M059J (cell line): ENCODE measurements at places on chromosomes 16 and 17. TPM values are rescaled to one million over a fixed set of nuclear protein-coding genes. Genes with fewer than 3 reads are reported as not detected.

DNA sequence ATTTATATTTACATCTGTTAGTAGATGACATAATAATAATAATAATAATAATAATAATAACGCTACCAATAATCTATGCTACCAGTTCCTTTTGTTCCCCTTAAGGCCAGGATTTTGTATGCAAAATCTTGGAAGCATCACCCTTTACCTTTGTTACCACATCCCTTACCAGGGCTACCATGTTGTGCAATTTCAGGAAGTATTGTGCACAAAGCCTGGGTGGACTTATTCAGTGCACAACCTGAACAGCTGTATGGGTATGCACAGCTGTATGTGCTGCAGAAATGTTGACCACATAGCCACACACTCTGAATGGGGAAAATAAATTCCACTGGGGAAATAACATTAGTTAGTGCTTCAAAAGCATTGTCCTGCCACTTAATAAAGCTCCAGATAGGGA is 19.9 kb upstream of the CALB2 start:
- DNase-seq: no peak

GRCh38 chr16:9077091-9077809 is 14.2 kb upstream of the HAPSTR1 start:
- peak; percentile 93 for DNase-seq

DNA sequence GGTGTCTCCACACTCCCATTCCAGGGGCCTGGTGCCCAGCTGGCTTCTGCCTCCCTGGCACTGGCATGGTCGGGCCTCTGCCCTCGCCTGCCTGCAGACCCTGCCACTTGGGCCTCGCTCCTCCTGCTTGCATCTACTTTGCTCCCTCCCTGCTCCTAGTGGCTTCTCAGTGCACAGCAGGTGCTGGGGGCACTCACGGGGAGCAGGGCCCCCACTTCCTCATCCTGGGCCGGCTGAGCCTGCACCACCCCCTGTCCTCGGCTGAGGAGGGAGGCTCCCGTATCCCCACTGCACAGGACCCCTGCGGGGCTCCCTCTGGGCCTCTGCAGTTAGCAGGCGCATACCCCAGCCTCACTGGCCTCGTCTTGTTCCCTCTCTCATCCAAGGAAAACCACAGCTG is 35.2 kb downstream of the CIBAR2 start:
- no peak for DNase-seq

DNA sequence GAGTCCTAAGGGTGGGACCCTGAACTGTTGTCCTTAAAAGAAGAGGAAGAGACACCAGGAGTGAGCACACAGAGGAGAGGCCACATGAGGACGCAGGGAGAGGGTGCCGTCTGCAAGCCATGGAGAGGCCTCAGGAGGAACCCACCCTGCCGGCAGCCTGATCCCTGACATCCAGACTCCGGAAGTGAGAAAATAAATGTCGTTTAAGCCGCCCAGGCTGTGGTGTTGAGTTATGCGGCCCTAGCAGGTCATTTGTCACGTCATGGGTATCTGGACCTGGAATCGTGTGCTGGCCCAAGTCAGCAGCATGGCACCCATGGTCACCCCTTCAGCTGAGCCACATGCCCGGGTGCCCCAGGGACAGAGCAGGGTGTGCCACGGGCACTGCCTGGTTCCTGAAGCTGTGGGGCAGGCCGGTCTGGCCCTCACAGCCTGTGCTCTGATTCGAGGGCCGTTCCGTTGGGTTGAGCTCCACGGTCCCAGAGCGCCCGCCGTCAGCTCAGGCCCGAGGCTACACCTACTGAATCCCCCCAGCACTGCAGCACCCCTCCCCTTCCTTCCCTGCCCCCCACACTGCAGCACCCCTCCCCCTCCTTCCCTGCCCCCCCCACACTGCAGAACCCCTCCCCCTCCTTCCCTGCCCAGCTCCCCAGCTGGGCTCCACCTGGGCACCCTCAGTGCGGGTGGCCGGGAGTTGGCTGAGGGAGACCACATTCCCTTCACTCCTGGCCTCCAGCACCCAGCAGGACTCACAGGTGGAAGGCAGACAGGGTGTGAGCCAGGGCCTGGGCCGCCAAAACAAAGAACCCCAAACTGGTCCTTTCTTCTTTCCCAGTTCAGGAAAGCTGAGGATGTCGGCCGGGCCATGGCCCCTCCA is 2.7 kb upstream of the CCDC57 start:
- DNase-seq: no peak

Gene BCL6B
- not detected in 2 replicates for total RNA-seq

Gene PPY
- not detected in 2 replicates for total RNA-seq

DNA sequence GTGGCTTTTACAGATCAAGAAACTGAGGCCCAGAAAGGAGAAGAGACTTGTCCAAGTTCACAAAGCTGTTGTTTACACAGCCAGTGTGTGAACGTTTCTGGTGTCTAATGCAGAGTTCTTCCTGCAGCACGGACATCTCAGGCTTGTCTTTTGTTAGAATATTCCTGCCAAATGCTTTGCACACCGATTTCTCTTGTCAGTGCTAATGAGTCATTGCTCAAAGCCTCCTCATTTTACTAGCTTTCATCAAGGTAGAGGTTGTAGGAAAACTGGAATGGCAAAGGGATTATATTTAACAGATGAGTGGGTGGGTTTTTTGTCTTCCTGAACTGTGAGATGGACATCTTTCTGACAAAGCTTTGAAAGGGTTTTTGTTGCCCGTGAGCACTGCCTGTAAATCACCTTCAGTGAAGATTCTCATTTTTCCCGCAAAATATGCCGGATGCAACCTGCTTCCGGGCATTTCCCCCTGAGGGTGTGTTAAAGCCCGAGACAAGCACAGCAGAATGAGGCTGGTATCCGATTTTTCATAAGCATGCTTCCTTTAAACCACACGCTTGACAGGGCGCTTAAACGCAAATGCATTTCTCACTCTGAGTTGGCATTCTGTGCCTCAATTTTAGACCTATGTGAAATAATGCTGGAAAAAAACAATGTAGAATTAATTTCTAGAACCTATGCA is 14.7 kb downstream of the PMM2 start:
- no peak for DNase-seq

DNA sequence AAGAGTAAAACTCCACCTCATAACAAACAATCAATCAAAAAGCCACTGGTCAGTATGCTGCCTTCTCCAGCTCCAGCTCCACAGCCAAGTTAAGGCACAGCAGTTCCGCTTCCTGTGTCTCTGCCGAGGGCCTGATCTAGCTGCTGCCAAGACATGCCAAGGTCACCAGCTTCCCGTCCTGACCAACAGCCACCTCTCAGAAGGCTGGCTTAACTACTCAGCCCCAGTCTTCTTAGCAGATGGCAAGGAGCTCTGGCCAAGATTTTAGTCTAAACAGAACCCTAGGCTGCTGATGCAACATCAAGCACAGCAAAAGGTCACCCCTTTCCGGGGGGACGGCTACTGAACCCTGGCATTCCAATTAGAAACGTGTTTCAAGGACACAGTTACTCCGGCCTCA is 17.7 kb upstream of the MNT start:
- DNase-seq: no peak

DNA sequence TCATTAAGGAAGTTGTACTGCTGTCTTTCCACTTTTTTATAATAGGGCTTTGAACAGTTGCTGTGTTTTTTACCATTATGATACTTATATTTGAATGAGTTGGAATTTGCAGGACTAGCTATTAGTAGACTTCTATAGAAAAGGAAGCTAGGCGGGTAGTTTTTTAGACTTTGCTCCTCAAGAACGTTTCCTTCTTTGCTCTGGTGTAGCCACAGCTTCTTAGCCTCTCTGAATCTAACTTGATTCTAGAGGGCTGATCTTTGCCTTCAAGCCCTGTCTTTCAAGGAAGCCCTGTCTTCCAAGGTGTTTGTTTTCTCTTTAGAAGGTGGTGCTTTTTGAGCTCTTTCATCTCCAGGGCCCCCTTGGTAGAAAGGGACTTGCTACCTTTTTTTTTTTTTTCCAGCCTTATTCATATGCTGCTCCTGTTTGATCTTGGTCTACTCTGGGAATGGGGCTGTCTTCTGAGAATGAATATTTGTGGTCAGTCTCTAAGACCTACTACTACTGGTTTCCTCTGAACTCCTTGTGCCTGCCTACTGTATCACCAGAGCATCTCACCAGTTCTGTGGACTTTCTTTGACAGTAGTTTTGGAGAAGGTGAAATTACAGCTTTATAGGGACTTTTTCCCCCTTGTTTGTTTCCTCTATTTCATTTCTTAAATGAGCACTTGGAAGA is 52.3 kb upstream of the RASL10B start:
- no peak for DNase-seq

Gene CLEC18A
- total RNA-seq: 0.05 TPM in 1 of 2 replicates, not detected in the other

Gene CLEC19A
- not detected in 2 replicates for total RNA-seq

DNA sequence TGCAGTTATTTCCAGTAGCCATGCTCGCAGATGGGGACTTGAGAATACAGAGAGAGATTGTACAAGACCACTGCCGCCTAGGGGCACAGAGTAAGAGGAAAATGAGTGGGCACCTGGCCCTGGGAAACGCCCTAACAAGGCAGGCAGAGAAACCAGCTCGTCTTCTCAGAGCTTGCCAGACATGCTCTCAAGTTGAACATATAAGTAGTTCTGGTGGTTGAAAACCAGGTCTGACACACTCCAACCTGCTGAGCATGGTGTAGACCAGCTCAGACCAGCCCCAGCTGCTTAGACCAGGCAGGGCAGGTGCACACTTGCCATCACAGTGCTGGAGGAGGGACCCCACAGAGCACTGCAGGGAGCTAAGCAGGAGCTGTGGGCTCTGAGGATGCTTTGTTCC is 250.5 kb downstream of the CPPED1 start:
- no peak for DNase-seq

DNA sequence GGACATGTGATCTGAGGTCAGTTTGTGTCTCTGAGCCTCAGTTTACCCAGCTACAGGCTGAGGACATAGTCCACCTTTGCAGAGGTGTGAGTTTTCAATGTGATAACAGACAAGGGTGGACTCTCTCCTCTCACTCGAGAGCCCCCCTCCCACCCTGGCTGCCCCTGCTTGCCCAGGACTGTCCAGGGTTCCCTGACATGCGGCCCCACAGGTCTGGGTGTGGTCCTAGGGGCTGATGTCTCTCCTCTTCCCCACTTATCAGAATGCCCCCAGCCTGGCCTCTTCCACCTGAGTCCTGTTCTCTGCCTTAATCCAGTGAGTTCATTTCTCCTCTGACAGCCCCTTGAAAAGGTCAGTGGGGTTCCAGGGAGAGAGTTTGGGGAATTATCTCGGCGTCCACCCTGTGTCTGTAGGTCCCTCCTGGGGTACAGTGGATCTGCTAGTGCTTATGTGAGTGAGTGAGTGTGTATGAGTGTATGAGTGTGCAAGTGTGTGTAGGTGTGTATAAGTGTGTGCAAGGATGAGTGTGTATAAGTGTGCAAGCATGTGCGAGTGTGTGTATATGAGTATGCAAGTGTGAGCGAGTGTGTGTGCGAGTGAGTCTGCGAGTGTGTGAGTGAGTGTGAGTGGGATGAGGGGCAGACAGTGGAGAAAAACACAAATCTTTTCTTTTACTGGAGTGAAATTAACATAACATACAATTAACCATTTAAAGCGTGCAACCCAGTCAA is 175.0 kb downstream of the IRF8 start:
- no peak for DNase-seq

GRCh38 chr17:34222722-34223497 is 32.2 kb upstream of the CCL2 start:
- DNase-seq: no peak

DNA sequence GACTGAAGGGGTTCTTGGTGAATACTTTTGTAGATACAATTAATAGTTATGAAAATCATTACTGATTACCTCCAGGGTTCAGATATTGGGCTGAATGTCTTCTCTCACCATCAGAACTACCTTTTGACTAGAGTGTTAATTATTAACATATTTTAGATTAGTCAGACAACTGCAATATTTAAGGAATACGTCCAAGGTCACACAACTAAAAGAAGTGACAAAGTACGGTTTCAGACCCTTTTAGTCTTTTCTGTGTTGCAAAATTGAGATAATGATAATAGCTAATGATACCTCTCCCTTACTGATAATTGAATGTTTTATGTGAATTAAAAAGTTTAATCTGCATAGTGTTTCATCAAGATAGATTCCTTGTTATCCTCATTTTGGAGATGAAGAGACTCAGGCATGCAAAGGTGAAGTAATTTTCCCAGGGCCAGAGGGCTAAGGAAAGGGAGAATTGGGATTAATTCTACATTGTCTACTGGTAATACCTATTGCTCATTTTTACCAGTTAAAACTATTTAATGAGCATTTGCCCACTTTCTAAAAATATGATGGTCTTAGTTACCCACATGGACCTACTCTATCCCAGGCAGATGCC is 107.3 kb downstream of the WWOX start:
- no peak for DNase-seq

GRCh38 chr16:35319536-35320192 is 1860.3 kb downstream of the TP53TG3F start:
- no peak for DNase-seq

DNA sequence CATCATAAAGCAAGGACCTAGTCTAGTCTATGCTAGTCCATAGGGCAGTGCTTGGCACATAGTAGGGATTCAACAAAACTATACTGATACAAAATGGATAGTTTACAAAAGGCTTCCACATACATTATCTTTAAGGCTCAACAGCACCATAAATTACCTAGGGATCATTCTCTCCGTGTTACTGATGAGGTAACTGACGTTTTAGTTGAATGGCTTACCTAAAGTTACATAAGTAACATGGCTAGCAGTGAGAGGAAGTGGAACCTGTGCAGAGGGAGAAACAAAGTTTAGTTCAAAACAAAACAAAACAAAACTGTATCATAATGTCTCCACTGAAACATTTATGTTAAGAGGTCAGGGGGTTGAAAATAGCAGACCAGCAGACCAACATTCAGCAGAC is 7.9 kb downstream of the RPTOR start:
- no peak for DNase-seq

GRCh38 chr16:53094013-53094630 is 39.3 kb downstream of the CHD9 start:
- no peak for DNase-seq

DNA sequence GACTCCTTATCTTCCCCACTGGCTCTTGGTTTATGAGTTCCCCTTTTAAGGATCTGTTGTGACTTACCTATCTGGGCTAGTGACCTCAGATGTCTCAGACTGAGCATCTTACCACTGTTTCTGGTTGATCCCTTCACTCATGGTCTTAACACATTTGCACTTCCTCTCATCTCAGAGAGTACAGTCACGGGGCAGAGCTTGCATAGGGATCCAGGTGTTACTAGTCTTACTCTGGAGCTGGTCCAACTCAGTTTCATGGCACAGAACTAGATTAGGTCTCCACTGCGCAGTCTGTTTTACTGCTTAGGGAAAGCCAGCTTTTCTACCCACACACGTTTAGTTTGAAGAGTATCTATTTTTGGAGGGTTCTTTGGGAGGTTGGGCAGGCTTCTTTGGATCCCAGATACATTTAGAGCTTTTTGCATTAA is 10.2 kb downstream of the GABARAPL2 start:
- no peak for DNase-seq

Gene WNT9B
- total RNA-seq: not detected in 2 replicates
